ENCODE measurements at places on chromosomes 11 and 22.

DNA sequence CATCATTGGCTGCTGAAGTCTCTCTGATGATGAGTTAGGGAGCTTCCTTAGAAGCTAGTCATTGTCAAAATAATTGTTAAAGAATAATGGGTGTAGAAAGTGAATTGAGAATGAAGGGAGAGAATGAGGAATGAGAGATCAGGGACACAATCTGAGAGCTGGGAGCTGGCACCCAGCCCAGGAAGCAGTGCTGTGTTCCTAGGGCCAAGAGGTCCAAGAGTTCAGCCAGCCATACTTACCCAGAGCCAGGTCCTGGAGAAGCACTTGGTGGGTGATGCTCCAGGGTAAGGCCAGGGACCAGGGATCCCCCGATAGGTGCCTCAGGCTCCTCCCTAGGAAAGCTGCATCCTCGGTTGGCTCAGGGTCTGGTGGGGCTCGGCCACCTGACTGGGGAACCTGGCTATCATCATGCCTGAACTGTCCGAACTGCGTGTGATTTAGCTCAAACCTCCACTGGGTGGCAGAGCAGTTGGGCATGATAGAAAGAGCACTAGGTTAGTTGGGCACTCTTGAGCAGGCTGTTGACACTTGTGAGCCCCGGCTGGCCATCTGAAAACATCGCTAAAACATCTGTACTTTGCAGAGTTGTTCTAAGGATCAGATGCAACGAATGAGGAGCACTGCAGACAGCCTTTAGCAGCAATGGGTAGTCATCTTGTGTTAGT is 123.9 kb upstream of the NCAM1 start:
- DNase-seq, result no peak

DNA sequence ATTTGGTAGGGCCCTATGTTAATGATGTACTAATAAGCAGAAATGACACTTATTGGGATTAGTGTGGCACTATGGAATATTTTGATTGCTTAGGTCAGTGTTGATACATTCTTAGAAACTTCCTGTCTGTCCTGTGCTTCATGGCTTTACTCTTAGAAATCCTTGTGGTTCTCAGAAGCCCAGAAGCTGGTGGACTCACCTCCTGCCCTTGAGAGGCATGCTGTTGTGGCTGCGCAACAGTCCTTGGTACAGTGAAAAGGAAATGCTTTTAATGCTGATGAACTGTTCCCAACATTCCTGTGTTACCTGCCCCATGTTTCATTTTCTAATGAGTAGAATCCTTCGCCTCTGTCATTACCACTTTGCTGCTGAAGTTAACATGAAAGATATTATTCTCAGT is 52.4 kb upstream of the MYO18B start:
- peak; percentile 7 for DNase-seq

DNA sequence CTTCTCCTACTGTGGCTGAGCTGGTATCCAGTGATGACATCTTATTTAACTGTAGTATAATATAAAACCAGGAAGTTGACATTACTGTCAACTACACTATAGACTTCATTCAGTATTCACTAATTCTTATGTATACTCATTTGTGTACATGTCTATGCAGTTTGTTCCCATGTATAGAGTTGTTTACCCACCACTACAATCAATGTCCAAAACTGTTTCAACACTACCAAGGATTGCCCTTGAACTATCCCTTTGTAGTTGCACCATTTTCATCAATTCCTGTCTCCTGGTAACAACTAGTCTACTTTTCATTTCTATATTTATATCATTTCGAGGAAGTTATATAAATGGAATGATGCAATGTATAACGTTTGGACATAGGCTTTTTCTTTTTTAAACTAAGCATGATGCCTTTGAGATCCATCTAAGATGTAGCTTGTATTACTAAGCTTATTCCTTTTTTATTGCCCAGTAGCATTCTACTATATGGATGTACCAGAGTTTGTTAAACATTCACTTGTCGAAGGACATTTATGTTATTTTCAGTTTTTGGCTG is 39.2 kb downstream of the TMEM135 start:
- DNase-seq, result no peak

- DNase-seq, result no peak
Observed at GRCh38 chr11:64233913-64234586, at the start of gene VEGFB. TSS of gene VEGFB (plus strand) at chr11:64234584. CDS start at chr11:64234834, 250 bp downstream.

GRCh38 chr22:39214383-39215069 is 30.3 kb downstream of the PDGFB start:
- no peak for DNase-seq

DNA sequence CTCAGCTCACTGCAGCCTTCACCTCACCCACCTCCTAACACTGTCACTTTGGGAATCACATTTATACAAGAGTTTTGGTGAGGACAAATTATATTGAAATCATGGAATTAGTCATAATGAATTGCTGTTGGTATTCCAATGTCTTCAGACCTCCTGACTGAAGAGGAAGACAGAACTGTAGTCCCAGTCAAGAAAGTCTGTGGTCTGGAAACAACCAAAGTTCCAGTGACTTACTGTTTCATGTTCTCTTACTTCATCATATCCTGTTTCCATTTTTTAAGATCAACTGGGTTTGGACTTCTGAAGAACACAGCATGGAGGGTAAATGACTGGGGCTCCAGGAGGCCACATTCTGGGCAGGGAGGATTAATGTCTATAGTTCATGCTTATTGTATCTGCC is 43.0 kb upstream of the HIPK3 start:
- no peak for DNase-seq

- DNase-seq, result peak; percentile 24
Observed at GRCh38 chr11:5304046-5304445, 2.3 kb upstream of the OR51B4 start.

DNA sequence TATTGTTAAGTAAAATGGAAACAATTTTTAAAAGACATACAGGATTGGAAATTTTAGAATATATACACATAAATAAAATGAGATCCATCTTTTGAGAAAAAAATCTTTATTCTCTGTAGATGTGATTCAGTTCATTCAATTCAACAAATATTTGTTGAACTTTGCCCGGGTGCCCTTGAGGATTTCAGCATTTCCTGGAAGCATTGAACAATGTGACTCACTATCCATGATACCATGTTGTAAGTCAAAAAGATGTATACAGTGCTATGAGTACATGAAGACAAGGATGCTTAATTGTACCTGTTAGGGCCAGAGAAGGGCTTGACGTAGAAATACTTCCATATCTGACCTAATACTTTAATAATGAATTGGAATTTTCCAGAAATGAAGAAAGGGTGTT is 353.7 kb downstream of the METTL15 start:
- DNase-seq, result no peak

- DNase-seq, result no peak
Observed at GRCh38 chr11:73466643-73467042, 90.4 kb downstream of the RELT start.

GRCh38 chr11:116853461-116854073 is 16.1 kb upstream of the APOA1 start:
- DNase-seq, result peak; percentile 88

DNA sequence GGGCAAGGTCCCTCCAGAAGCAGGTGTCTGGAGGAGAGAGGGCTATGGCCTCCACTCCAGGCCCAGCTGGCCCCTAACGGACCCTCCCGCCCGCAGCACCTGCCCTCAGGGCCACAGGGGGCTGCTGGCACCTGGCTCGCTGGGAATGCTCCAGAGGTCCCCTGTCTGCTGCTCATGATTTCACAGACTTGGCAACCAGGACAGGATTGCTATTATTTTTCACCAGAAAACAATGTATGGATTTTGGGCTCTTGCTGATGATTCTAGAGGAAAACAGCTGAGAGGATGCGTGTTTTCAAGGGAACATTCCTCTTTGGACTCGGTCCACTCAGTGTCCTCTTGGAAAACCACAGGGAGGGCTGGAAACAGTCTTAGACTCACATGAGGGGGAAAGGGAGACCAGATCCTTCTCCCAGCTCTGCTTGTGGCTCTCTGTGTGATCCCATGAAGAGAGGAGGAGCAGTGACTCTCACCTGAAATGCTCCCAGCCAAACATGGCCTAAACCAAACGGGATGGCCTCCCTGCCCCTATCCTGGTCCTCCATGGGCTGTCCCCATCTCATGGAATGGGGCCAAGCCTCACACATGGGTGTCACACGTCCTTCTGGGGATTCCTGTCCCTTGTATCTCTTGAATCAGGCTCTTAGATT is 15.8 kb downstream of the MYEOV start:
- DNase-seq, result no peak

DNA sequence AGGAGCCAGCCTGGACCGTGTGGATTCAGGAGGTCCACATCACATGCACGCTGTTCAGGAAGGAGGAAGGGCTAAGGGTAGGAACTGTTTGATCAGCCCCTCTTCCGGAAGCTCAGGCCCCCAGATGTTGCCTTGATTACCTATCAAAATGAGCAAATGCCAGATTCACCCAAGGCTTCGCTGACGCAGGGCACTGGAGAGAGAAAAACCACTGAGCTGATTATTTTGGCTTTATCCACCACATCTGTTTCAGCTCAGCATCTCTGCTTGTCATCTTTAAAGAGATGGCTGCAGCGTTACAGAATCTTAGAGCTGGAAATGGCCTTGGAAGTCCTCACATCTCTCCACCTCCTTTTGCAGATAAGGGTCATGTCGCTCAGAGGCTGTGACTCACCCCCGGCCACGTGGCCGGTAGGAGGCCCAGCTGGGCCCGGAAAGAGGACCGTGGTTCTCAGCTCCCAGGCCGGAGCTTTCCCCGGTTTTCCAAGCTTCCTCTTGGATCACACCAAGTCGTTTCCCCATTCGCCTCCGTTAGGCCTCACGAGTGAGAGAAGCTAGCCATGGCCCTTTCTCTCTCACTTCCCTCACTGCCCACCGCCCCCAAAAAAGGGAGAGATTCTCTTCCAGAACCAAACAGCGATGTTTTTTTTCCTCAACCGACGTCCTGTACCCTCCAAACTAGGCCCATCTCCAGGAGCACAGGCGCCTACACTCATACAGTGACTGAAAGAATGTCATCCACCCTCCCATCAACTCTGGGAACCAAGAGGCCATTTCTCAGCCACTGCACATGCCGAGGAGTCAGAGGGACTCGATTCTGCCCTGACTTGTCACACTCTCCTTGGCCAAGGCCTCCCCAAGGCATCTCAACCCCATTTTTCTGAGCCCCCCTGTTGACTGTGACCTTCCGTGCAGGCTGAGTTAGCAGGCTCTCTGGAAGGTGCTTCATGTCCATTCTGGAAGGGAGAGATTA is 37.6 kb downstream of the LIF start:
- DNase-seq, result peak; percentile 89

- DNase-seq, result no peak
Observed at GRCh38 chr11:134725716-134726639, 313.9 kb upstream of the B3GAT1 start.

GRCh38 chr22:21849489-21849888 is 18.0 kb downstream of the MAPK1 start:
- no peak for DNase-seq

GRCh38 chr22:36432592-36433317 is 45.0 kb upstream of the MYH9 start:
- peak; percentile 35 for DNase-seq

DNA sequence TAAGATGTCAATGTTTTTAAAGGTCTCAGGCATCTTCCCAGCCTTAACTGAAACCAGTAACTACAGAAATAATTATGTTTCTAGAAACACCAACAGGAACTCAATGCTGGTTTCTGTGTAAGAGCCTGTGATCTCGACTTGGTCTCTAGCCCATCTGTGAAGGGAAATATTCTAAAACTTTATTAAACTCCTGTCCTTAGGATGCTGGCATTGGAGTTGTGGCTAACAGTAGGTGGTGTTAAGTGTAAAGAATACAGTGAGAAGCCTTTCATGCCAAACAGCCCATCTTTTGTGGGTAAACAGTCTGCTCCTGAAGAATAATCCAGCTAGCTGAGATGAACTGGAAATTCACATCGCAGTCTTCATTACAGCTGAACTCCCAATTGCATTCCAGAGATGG is 133.2 kb downstream of the ADAMTS15 start:
- peak; percentile 31 for DNase-seq

GRCh38 chr11:17579451-17579850 is 32.4 kb downstream of the OTOG start:
- no peak for DNase-seq

DNA sequence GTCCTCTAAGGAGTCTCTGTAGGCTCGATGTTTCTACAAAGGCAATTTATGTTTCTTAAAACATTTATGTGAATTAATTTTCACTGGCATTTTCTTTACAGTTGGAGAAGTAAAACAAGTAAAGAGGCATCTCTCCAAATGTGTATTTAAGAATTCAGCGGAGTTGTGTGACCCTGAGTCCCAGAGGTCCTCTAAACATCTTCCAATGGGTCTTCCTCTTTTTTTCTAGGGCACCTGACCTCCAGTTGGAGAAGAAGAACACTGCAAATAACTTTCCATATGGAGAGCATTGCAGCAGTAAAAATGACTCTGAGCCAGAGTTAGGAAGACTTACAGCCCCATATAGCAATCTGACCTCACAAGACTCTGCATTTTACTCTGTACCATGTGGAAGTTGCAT is 480.5 kb upstream of the RAG2 start:
- no peak for DNase-seq

DNA sequence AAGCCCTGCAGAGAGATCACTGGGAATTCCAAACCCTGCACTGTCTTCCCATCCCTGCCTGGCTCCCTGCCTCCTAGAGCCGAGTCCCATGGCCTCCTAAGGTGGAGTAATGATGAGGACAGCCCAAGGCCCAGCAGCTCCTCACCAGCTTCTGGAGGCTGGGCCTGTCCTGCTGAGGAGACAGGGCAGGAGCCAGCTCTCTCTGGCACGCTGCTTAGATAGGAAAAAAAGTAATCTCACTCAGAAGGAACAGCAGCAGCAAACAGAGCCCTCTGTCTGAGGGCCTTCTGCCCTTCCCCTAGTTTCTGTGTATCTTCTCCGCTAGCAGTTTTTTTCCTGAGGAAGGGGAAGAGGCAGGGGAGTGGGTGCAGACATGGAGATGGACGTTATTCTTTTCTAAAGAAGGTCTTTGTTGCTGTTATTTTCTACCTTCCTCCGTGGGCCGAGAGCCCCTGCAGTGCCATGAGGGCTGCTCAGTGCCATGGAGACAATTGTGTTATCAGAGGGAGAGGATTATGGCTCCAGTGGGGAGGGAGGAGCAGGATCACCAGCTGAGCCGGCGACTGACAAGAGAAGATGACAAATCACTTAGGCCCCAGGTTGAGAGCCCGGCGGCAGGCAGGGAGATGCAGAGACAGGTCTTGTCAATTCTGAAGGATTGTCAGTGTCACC is 315.3 kb downstream of the BUD13 start:
- no peak for DNase-seq

DNA sequence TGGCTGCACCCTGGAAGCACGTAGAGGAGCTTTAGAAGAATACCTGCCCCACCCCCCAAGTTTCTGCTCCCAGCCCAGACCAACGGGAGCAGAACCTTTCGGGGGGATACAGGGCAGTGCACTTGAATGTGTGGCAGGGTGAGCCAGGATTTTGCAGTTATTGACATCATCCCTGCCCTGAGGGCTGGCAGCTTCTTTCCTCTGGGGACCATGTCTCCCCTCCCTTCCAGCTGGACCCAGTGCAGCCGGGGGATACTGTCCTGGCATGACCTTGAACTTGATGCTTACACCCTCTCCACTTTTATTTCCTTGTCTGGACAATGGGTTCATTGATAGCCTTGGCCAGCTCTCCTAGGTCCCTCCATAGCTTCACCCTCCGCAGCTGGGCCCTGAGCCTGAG is 4.1 kb upstream of the CABP7 start:
- DNase-seq, result no peak

GRCh38 chr11:3685923-3686322 is 14.7 kb upstream of the CHRNA10 start:
- DNase-seq, result no peak

GRCh38 chr11:133525976-133526375 is 6.3 kb downstream of the OPCML start:
- no peak for DNase-seq
